ENCODE measurements at places on chromosomes 7 and 10.

DNA sequence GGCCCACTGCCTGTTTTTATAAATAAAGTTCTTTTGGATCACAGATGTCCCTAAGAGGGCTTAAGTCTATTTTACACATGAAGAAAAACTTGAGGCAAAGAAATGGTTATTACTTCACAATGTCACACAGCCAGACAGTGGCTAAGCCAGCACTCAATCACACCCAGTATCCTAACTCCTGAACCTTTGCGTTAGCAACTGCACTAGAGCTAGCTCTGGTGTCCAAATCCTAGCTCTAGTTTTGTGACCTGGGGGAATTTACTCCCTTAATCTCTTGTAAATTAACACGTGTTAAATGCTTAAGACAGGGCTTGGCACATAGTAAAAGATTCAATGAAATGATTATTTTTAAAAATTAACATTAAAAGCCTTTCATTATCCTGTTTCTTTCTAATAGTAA, 49.0 kb upstream of the TPK1 start:
- no peak for DNase-seq

DNA sequence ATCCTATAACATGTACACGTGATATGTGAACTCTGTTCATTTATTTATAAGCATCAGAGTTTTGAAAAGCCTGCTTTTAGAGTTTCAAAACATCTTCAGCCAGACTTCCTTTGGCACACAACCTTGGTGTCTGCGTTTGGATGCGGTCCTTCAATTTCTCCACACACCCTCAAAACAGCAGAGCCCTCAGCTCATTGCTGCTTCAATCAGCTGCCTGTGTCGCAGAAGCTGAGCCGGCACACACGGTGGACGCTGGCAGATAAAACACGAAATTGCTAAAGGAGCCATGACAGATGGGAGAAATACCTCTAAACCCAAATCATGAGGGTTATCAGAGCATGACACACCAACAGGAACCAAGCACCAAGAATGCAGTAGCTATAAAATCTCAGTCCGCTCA, 396.4 kb upstream of the AKR1E2 start:
- DNase-seq: no peak

DNA sequence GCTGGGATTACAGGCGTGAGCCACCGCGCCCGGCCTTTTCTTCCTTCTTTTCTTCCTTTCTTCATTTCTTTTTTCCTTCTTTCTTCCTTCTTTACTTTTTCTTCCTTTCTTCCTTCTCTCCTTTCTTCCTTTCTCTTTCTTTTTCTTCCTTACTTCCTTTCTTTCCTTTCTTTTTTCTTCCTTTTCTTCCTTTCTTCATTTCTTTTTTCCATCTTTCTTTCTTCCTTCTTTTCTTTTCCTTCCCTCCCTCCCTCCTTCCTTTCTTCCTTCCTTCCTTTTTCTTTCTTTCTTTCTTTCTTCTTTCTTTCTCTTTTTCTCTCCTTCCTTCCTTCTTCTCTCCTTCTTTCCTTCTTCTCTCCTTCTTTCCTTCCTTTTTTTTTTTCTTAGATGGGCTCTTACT, 47.0 kb upstream of the CUX1 start:
- DNase-seq: no peak

DNA sequence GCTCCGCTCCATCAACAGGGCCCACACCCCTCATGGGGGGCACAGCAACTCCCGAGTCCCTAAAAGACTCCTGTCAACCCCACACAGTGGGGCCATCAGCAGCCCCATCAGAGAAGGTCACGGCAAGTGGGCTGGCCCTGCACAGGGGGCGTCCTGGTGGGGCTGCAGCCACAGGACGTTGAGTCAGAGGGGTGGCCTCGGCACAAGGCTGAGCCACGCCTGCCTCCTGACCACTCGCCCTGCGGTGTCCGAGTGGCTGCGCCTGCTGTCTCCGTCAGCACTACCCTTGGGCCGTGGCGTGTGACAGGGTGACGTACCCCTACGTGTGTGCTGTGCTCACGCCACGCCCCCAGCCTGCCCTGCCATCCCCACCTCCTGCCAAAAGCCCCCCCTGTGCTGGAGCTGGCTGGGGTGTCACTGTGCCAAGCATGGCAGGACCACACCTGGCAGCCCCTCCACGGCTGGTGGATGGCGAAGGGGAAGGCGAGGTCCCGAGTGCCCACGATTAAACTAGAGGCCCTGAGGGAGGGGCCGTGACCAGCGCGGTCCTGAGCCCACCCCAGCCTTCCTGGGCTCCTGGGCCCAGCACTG, 26.0 kb upstream of the NKX6-2 start:
- peak; percentile 5 for DNase-seq

DNA sequence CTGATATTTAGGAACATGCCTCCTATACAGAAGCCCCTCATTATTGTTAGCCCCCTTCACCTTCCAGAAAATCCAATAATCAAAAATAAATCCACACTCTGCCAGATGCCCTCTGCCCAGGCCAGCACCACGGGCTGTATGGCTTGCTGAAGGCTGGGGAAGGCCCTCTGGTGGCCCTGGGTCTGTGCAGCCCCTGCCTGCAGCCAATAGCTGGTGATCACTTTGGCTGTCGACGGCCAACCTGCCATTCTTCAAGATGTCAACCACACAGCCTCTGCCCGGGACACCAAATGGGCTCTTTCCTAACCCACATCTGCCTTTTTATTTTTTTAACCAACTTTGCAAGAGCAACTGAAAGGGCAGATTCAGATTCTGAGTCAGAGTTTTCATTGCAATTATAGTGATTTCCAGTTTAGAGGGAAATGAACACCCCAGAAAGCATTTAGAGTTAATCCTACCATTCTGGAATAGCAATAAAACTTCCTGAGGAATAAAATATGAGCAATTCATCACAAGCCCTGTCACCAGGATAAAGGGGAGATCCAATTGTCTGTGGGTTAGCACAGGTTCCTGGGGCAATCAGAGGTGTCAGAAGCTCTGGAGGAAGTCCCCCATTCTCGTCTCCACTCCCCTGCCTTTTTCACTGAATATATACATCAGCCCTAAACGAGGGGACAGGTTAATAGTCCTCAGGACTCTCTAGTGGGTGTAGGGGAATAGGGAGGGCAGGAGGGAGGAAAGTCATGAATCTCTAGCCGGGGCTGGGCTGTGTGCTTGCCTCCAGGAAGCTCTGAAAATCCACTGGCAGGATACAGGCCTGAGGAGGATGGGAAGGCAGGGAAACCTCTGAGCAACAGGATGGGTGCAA, 211.3 kb downstream of the GRID1 start:
- no peak for DNase-seq

GRCh38 chr7:139635526-139636302, 112.2 kb downstream of the CLEC2L start:
- no peak for DNase-seq

DNA sequence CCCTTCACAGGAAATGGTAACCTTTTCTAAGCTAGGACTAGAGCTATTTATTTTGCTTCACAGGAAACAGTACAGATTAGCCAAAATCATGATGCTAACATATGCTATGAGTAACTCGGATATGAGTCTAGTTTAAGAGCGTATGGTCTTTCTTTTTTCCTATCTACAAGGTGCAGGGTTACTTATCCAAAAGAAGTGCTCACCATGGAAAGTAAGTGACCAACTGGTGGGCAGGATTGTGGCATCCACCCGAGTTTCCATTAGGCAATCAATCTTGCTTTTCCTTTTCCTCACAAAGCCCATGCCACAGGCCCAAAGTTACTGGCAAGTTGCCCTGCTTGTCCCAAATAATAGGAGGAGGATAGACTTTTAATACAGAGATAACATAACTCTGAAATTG, 765.1 kb upstream of the POM121L12 start:
- DNase-seq: no peak

DNA sequence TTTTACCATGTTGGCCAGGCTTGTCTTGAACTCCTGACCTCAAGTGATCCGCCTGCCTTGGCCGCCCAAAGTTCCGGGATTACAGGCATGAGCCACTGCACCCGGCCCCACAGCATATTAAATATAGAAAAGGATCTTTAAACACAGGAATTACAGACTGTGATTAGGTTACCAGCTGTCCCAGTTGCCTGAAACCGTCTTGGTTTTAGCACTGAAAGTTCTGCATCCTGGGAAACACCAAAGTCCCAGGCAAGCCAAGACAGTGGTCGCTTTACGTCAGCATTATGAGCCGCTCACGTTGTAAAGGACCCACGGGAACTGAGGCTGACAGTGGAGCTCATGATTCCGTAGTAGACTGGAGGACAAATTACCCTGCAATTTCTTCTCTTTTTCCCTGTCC, 69.0 kb upstream of the FAM180A start:
- peak; percentile 59 for DNase-seq

DNA sequence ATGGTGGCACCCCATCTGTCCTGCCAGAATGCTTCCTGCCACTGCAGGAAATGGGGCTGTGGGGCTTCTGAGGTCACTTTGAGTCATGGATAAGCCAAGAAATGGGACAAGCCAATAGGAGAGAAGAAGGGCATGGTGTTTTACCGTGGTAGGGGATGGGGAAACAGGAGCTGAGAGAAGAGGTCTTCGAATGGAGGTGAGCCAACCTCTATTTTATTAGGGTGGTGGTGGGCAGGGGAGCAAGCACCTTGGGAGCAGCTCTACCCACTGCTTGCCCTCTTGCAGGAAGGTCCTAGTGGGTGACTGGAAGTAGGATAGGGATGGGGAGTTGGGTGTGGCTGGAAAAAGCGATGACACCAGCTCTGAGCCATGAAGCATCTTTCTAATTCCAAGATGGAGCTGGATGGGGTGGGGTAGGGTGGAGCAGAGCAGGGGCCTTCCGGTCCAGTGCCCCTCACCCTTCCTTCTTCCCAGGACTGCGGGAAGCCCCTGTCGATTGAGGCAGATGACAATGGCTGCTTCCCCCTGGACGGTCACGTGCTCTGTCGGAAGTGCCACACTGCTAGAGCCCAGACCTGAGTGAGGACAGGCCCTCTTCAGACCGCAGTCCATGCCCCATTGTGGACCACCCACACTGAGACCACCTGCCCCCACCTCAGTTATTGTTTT, 9.1 kb downstream of the ZYX start:
- DNase-seq: no peak

- no peak for DNase-seq
Observed at GRCh38 chr7:7595451-7595850, 28.8 kb downstream of the MIOS start.

DNA sequence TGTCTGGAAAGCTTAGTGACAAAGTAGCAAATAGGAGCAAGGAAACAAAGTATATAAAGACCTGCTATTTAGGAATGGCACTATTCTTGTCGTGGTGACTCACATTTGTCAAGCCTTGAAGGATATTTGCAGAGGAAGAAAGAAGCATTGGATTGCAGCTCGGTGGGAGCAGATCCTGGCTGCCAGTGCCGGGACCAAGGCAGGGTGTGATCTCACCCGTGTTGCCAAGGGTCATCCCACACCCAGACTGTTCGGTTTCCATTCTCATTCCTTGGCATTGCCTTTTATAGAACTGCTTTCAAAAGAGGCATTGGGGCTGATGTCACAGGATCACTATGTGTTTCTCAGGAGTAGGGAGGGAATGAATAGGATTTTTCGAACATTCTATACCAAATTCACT, 176.2 kb downstream of the GALNT17 start:
- peak; percentile 76 for DNase-seq

GRCh38 chr7:67525588-67525987, 529.0 kb downstream of the TYW1 start:
- DNase-seq: no peak

- DNase-seq: peak; percentile 53
Observed at GRCh38 chr7:28272461-28272877, 91.9 kb upstream of the JAZF1 start.

DNA sequence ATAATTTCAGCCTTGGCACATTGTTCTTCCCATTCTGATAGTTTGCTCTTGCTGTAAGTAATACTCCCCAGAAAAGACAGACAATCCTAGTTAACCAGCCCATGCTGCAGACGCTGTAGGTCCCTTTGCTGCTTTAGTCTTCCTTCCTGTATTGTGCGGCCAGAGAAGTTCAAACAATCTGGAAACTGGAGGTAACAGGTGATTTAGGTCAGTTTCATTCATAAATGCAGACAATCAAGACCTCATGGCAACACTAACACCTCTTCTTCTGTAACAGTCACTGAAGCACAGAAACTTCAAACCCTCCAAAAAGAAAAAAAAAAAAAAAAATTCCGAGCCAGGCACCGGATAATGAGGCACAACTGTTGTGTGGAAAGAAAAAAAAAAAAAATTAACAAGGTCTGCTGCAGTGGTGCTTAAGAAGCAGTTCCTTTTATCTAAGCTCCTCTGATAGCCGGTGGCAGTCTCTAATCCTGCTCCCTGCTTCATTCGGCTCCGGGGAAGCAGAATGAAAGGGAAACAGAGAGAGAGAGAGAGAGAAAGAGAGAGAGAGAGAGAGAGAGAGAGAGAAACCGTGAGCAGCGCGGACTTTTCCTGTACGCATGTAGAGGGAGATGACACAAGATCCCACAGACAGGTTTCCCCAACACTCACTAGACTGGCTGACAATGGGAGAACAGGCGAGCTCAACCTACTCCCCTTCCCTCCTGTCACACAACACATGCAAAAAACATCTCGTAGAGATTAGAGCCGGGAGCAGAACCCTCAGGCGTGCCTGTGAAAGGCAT, at the start of gene SEMA3A:
Gene SEMA3A, minus strand, starts transcription at position 306 of the 788 bp plus-strand sequence. Its CDS starts 203 bp downstream, at position 103.
- DNase-seq: peak; percentile 70

- DNase-seq: no peak
Observed at GRCh38 chr7:28954946-28955345, 3.2 kb downstream of the TRIL start.

- DNase-seq: no peak
Observed at GRCh38 chr7:30226614-30227268, 57.7 kb upstream of the ZNRF2 start.

DNA sequence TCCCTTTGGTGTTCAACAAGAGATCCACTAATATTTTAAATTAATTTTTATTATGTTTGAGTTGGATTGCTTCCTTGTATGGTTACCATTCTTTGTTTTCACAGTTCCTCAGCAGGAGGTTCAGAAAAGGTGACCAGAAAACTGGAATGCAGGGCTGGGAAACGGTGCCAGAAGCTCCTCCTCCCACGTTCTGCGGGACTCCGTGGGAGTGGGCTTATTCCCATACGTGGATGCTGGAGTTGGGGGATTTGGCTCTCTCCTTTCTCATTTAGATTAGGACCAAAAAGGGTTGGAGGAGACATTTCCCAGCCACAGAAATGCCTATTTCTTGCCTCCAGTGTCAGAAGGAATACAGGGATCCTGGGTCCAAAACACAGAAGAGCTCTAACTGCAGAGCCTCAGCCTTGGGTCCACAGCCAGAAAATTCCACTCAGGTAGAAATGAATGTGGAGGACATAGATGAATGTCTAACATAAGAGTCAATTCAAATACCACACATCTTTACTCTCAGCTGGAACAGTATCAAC, 56.0 kb downstream of the SORBS1 start:
- no peak for DNase-seq

All from femur (tissue), 1 donor.